LoVo (cell line): ENCODE measurements at places on chromosomes 6 and 20.

- no peak for DNase-seq
These were observed 112.4 kb upstream of the RREB1 start for GRCh38 chr6:6995328-6995727.

DNA sequence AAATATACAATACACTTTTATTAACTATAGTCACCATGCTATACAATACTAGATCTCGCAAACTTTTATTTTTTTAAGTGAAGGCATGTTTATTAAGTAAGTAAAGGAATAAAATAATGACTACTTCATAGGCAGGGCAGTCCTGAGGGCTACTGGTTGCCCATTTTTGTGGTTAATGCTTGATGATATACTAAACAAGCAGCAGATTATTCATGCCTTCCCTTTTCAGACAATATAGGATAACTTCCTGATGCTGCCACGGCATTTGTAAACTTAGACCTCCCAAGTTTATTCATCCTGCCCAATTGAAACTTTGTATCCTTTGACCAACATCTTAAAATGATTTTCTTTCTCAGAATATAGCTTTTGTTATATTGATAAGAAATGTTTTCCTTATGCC lies 24.7 kb upstream of the HIVEP1 start:
- DNase-seq, result no peak

DNA sequence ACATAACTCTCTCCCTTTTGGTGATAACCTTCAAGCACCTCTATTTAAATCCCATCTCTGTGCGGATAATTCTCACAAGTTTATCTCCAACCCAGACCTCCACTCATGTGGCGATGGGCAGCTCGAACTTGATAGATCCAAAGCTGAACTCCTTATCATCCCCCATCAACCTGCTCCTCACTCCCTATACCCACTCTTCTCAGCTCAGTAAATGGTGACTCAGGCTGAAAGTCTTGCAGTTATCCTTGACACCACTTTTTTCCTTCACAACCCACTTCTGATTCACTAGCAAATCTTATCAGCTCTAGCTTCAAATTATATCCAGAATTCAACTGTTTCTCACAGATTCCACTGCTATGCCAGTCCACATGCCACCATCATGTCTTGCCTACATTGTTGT lies 155.3 kb upstream of the STXBP5 start:
- DNase-seq, result no peak

GRCh38 chr6:92930171-92930570 lies 489.2 kb downstream of the EPHA7 start:
- DNase-seq, result no peak

DNA sequence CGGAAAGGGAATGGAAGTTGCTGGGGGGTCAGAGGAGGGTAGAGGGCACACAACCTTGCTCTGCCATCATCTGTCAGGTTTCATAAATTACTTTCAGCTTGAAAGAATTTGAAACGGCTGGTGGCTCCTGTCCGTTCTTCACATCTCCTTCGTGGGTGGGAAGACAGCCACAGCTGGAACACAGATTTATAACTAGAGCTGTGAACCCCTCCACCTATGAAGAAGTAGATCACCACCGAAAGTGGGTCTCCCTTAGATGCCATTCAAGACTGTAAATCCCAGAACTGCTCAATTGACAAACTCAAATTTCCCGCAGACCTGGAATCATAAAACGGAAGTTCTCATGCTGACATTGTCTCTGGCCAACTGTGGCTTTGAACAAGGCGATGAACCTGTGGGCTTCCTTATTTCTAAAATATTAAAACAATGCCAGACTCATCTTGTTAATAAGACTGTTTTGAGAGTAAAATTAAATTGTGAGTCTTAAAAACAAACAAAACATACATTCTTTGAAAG lies 65.3 kb downstream of the BTBD3 start:
- DNase-seq, result no peak

GRCh38 chr6:30885999-30886896 lies 1.9 kb downstream of the DDR1 start:
- DNase-seq, result peak; percentile 93

DNA sequence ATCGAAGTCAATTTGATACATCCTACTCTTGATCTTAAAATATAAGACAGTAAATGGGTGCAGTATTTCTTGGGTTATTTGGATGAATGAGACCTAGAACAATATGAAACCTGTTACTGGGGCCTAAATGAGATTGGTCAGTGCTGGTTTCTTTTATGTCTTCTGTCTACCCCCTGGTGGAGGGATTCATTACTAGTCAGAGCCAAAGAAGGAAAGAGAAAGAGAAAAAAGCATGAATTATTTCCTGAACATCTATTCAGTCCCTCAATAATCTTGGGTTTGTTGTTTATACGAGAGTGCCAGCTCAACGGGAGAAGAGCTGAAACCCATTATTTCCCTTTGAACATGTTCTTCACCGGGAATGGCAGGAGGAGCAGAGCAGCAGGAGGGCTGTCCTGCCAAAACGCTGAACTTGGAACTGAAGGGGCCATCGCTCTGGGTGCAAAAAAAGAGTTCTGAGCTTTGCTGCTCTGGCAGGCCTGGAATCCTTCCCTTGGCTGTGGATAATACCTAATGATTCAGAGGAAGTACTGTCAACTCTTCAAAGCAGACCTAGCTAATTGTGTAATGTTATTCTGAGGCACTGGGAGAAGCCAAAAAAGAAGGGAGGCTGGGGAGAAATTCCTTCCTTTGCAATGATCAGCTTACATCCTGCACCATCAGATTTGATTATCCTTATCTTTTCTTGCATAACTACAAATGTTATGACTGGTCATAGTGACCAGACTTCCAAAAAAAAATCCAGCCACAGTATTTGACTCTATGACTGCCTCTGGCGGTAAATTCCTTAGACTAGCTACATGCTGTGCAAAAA lies 72.0 kb downstream of the BLOC1S5 start:
- peak; percentile 43 for DNase-seq

DNA sequence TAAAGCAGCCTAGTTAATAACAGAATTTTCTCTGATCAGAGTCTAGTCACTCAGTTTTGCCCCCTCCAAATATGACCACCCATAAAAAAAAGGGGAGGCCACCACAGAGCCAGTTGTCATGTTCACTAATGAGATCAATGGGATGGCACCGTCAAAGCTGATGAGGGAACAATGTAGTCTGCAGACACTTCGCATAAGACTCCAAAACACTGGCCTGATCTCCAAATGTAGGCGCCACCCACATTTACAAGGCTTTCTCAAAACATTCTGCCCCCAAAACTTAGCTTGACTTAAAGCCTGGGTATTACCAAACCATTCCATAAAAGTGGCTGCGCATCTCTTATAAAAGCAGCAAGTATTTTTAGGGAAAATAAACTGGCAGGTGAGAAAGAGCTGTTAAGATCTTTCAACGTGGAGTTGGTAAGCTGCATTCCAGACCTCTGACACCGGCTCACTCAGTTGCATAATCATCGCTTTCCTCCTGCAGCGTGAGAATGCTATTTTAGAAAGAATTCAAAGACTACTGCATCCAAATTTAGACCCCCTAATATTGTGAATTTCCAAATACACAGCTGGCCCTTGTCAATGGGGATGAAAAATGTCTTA lies 59.3 kb downstream of the TBC1D7 start:
- DNase-seq, result no peak

- no peak for DNase-seq
These were observed 12.9 kb downstream of the ZFP64 start for GRCh38 chr20:52178691-52179090.

DNA sequence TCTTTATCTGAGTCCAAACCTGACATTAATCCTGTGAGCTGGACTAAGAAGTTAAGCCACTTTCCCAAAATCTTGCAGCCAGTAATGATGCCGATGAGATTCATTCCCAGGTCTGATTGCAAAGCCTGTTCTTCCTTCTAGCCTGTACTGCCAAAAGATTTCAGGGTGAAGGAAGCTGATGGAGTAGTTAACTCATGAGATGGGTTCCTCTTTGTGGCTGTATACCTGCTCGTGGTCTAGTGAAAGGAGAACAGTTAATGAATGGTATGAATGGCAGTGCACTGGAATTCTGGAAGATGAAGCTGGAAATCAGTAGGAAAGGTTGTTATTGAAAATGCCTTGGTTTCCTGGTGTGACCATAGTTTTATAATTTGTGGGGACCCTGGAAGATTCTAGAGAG lies 112.0 kb downstream of the FYN start:
- no peak for DNase-seq

DNA sequence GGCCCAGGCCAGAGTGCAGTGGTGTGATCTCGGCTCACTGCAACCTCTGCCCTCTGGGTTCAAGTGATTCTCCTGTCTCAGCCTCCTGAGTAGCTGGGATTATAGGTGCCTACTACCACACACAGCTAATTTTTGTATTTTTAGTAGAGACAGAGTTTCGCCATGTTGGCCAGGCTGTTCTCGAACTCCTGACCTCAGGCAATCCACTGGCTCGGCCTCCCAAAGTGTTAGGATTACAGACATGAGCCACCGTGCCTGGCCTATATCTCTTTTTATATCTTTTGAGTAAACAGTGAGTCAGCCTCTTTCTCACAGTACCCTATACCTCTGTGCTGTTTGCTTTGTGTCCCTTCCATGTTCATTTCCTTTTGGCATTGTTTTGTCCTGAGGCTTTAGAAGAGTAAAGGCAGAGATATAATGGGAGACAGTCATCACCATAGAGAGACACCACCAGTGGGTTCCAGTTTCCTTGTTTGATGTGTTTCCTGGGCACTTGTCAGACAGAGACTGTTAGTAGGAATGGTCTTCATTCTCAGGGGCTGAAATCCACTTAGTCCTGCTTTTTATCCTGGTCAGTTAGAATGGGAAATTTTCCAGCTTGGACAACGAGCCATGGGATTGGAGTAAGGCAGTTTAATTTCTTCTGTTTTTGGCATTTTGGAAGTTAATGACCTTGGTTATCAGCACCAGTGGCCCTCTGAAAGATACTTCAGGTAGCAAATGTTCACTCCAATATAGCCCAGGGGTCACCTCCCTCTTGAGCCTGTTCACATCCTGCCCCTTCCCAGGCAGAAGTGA lies 32.2 kb upstream of the ASXL1 start:
- DNase-seq, result peak; percentile 84

DNA sequence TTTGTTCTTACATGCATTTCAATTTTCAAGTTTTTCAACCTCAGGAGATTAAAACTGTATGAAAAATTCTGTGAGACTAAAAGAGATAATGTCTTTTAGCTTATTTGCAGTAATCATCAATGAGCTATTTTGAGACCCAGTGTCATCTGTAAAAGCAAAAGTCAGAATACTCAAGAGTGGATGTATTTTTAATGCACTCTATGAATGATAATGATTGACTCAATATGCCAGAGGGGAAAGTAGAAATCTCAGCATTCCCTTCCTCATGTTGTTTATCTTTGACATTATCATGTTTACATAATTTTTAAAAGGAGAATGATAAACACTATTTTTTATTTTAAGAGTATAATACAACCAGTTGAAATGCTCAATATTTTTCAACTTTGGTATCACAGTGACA lies 162.1 kb downstream of the MMUT start:
- no peak for DNase-seq

DNA sequence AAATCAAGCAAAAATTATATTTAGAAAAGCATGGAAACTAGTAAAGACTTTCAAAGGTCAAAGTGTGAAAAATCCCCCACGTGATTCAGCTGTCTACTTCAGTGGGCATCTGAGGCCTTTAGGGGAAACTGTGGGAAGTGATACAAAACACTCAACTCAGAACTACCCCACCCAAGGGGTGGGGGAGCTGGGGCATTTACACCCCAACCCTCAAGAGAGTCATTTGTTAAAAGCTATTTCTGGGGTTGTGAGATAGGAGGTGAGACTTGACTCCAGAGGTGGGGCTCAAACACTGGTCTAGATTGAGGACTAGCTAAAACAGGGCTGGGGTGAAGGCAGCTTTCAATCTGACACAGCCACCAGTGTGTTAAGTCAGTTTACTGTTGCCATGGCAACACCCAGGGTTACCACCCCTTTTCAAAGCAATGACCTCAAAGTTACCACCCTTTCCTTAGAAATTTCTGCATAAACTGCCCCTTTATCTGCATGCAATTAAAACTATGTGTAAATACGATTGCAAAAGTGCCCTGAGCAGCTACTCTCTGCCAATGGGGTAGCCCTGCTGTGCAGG lies 9.9 kb upstream of the GTSF1L start:
- DNase-seq, result no peak

DNA sequence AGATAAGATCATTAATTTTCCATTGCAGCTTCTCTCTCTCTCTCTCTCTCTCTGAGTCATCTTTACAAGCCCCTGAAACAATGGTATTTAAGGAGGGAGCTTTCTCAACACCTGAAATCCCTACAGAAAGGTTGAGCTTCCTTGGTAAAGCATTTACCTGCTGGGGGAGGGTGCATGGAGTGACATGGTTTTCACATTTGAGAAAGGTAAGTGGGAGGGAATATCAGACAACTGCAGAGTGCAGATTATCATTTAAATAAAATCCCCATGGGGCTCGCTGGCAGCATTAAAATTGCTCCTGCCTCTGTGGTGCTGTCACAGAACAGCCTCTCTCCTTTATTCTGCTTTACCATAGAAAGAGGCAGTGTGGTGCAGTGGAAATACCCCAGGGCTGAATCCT lies 10.3 kb upstream of the PDYN start:
- no peak for DNase-seq
